MM.1S (cell line): ENCODE measurements at places on chromosomes 11 and 22.

GRCh38 chr22:20957683-20958431, 9.2 kb upstream of the AIFM3 start:
- no peaks in the 10 kb centered on the region; the same call in 1 of the 2 replicates for H3K36me3 ChIP-seq
- no peak overlapping the region for H3K27ac ChIP-seq
- no peaks in the 10 kb centered on the region for H3K27me3 ChIP-seq

DNA sequence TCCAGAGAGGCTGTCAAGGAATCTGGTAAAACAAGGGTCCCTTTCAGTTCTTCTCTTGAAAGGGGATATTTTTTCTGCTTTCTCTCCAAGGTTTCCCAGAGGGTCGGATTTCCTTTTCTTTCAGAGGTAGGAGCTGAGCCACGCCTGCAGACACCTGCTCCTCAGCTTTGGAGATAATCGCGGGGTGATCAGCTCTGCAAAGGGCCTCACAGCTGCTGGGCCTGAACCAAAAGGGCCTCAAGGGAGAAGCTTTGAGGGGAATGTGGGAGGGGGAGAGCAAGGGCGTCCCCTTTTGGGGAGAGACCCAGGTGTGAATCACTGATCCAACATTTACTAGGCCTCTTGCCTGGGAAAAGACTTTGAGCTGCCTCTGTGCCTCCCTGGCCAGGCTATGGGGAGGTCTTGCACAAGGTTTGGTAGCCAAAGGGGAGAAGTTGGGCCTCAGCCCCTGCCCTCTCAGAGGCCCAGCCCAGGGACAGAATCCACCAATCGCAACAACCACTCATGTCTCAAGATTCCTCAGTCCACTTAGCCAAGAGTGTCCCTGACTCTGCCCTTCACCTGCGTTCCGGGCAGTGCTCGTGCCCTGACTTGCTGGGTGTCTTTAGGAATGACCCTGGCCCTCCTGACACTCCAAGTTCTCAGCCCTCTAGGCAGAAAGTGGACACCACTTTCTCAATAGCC, 14.0 kb upstream of the TP53I11 start:
- H3K27ac ChIP-seq: no peak overlapping the region
- H3K36me3 ChIP-seq: no peaks in the 10 kb centered on the region
- no peak overlapping the region for H3K4me3 ChIP-seq
- H3K27me3 ChIP-seq: no peaks in the 10 kb centered on the region

- peaks cover 100% of the 10 kb centered on the region for H3K27me3 ChIP-seq
- H3K4me3 ChIP-seq: no peak overlapping the region
- DNase-seq: no peak
- no peak overlapping the region for H3K27ac ChIP-seq
Observed at GRCh38 chr22:44436736-44437135, 61.3 kb downstream of the RTL6 start.

DNA sequence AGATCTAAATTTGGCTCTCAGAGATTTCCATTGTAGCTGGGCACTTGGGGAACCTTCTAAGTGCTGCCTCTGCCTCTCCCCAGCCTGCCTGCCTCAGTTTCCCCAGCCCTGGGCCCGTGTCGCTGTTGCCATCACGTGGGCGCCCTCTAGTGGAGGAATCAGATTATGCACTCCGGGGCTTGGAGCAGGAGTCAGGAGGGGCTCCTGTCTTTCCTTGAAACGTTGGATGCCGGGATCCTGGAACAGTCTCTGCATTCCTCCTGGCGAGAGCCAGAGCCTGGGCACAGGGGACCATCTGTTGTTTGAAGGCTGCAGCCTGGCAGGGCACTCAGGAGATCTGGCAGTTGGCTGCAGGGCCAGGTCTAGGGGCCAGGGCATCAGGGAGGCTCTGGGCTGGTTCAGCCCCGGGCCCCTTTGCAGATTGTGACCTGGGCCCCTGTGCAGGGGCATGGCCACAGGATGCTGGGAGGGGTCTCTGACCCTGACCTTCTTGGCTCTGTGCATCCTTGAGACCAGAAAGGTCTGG, 71.6 kb downstream of the LRP5 start:
- no peaks in the 10 kb centered on the region for H3K27me3 ChIP-seq
- peak; percentile 24 for DNase-seq
- H3K4me1 ChIP-seq: no peaks in the 10 kb centered on the region

- H3K4me1 ChIP-seq: no peaks in the 10 kb centered on the region
- no peak for DNase-seq
- H3K27me3 ChIP-seq: no peaks in the 10 kb centered on the region
- no peak overlapping the region for H3K27ac ChIP-seq
Observed at GRCh38 chr11:2790568-2790921, 90.8 kb upstream of the KCNQ1OT1 start.

GRCh38 chr11:7533199-7534041, 19.6 kb downstream of the PPFIBP2 start:
- H3K4me3 ChIP-seq: no peak overlapping the region
- peaks cover 33% of the 10 kb centered on the region for H3K4me1 ChIP-seq
- H3K27me3 ChIP-seq: no peaks in the 10 kb centered on the region
- no peak for DNase-seq
- H3K36me3 ChIP-seq: no peaks in the 10 kb centered on the region
- no peak overlapping the region for H3K27ac ChIP-seq

DNA sequence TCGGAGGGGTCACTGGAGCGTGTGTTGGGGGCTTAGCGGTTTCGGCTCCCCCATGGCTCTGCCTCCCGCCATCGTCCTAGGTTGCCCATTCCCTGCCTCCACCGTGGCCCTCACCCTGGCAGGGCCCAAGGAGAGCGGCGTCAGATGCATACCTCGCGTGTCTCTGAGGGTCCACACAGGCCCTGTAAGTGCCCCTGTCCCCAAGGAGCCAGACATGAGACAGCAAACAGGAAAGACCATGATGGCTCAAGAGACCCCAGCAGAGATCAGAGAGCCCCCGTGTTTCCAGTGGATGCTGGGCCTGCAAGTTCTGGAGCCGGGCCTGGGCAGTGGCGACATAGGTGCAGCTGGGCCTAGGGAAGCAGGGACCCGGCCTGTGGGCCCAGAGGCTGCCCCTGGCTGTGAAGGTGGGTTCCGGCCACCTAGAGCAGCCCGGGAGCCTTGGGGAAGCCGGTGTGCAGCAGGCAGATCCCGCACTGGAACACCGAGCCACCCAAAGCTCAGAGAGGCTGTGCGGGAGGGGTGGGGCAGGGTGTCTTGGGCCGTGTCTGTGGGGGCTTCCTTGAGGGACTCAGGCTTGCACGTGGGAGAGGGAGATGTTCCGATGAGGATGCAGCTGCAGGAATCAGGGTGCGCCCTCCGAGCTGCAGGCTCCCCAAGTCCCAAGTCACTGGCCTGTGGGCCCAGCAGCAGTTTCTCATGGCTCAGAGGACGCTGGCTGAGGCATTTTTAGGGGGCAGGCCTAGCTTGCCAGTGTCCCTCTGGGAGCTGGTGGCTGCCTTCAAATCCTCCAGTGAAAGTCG, 126.4 kb downstream of the KCNQ1OT1 start:
- peaks cover 7% of the 10 kb centered on the region; the same call in 1 of the 2 replicates for H3K4me1 ChIP-seq
- DNase-seq: no peak
- H3K27me3 ChIP-seq: no peaks in the 10 kb centered on the region
- H3K4me3 ChIP-seq: no peak overlapping the region
- no peaks in the 10 kb centered on the region for H3K36me3 ChIP-seq
- H3K27ac ChIP-seq: no peak overlapping the region

DNA sequence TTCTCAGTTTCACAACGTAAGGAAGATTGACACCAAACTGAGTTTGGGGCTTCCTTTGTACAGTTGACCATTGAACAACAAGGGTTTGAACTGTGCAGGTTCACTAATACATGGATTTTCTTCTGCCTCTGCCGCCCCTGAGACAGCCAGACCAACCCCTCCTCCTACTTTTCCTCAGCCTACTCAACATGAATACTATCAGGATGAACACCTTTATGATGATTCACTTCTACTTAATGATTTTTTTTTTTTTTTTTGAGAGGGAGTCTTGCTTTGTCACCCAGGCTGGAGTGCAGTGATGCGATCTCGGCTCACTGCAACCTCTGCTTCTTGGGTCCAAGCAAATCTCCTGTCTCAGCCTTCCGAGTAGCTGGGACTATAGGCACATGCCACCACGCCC, 14.6 kb downstream of the RBM4 start:
- H3K27me3 ChIP-seq: no peaks in the 10 kb centered on the region
- H3K4me1 ChIP-seq: no peaks in the 10 kb centered on the region
- no peak overlapping the region for H3K27ac ChIP-seq
- no peaks in the 10 kb centered on the region for H3K36me3 ChIP-seq

DNA sequence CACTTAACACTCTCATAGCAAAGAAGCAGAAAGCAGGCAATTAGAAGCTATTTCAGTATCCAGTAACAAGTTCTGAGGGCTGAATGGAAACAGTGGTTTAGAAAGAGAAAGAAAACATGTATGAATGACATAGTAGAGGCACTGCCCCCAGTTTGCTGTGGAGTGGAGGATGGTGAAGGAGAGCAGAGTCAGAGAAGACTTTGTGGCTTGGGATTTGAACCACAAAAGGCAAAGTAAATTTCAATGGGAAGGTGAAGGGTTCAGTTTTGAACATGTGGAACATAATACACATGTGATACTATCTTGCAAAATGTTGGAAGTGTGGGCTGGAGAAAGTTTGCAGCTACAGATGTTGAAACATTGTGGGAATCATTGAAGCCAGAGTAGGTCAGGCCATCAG, 81.4 kb downstream of the SNX19 start:
- H3K4me1 ChIP-seq: peaks cover 62% of the 10 kb centered on the region
- peak overlapping the region; percentile 6 for H3K4me3 ChIP-seq
- no peaks in the 10 kb centered on the region for H3K36me3 ChIP-seq
- peak; percentile 65 for DNase-seq
- H3K27ac ChIP-seq: peak overlapping the region; percentile 94
- H3K27me3 ChIP-seq: no peaks in the 10 kb centered on the region

- no peak overlapping the region for H3K27ac ChIP-seq
- DNase-seq: no peak
- no peak overlapping the region for H3K4me3 ChIP-seq
Observed at GRCh38 chr11:98967005-98967404, 53.7 kb upstream of the CNTN5 start.

DNA sequence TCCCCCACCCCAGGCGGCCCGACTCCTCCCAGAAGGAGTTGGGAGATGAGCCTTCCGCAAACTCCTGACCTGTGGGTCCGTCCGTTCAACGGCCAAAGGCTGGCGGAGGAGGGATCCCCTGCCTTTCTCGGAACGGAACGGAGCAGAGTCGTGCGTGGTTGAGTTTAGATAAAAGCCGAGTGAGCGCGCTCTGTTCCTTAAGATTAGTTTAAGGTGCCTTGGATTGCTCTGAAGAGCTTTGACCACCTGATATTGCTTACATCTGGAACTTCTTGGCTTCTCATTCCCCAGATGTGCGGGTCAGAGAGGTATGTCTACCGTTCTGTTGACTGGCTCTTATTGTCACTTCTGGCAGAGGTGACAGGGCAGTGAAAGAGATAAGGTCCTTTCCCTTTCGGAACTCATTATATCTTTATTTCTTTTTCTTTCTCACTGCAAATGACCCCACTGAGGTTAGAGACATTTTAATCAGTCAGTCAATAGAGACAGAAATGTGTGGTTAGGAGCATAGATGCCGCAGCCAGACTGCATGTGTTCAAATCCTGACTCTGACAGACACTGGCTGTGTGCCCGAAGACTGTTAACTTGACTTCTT, at the start of gene TRIM6:
Gene TRIM6, plus strand, starts transcription at position 31 of the 595 bp plus-strand sequence. Its CDS starts 261 bp downstream, at position 292.
- no peak within 1 kb of the TSS for H3K4me3 ChIP-seq
- no peaks in the 10 kb centered on the region for H3K4me1 ChIP-seq
- no peaks in the 10 kb centered on the region for H3K36me3 ChIP-seq
- DNase-seq: no peak
- H3K27ac ChIP-seq: no peak within 1 kb of the TSS

- H3K4me1 ChIP-seq: no peaks in the 10 kb centered on the region
- H3K36me3 ChIP-seq: no peaks in the 10 kb centered on the region
- no peaks in the 10 kb centered on the region for H3K27me3 ChIP-seq
Observed at GRCh38 chr11:13038366-13038765, 29.2 kb downstream of the RASSF10 start.

GRCh38 chr11:94803491-94803890, 35.3 kb downstream of the AMOTL1 start:
- H3K36me3 ChIP-seq: no peaks in the 10 kb centered on the region; the same call in 1 of the 2 replicates
- no peaks in the 10 kb centered on the region for H3K4me1 ChIP-seq
- H3K4me3 ChIP-seq: no peak overlapping the region
- no peaks in the 10 kb centered on the region for H3K27me3 ChIP-seq
- DNase-seq: no peak
- H3K27ac ChIP-seq: no peak overlapping the region

DNA sequence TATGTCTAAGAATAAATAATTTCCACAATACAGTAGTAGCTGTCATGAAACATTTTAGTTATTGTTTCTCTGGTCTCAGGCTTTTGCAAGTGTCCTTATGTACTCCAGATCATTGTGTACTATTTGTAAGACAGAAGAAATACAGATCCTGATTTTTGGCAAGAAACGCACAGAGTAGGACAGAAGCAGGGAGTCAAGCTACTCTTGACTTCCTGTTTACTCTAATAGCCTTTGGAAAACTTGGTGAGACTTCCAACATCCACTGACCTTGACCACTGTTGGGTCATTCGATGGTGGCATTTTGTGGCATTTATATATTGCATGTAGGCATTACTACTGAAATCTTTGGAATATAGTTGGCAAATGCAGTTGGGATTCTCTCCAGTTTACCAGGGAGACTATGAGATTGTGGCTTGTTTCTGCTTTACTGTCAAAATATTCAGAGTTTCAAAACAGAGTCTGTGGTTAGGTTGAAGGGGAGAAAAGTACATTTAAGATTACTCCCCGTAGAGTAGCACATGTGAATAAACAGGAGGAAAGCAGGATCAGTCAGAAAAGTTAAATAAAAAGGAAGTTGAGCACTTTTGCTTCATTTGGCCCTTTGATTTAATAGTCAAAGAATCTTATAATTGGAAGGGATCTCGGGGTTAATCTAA, 726.1 kb upstream of the CCDC90B start:
- H3K27ac ChIP-seq: no peak overlapping the region
- no peaks in the 10 kb centered on the region for H3K36me3 ChIP-seq
- no peak for DNase-seq
- no peak overlapping the region for H3K4me3 ChIP-seq
- no peaks in the 10 kb centered on the region for H3K27me3 ChIP-seq

GRCh38 chr22:33882991-33883390, 37.3 kb downstream of the LARGE1 start:
- no peak overlapping the region for H3K27ac ChIP-seq
- H3K4me3 ChIP-seq: no peak overlapping the region
- no peaks in the 10 kb centered on the region for H3K4me1 ChIP-seq
- H3K27me3 ChIP-seq: no peaks in the 10 kb centered on the region
- no peak for DNase-seq

DNA sequence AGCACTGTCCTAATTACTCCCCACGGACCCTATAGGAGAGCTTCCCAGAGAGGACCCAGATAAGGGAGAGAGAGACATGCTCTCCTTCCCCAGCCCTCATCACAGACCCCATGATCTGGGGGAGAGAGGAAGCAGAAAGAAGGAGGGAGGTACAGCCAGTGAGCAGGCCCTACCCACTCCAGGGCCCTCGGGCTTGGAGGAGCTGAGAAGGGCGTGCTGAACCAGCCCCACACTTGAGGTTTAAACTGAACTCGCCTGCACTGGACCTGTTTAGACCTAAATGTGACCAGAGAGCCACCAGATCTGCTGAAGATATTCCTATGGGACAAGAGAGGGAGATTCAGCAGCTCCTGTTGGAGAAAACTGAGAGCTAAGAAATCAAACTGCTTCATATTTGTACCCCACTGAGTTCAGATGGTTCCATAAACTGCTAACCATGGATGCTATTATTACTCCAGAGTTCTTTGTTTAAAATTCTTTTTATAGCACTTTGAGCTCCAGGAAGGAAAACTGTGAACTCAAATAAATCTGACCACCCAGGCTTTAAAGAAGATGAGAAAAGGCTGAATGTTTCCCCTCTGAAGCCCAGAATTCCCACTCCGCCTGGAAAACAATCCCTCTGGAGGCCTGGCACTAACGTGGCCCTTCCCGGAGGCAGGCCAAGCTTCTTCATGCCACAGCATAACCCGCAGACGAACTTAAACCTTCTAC, 67.2 kb downstream of the EFCAB6 start:
- DNase-seq: no peak
- no peak overlapping the region for H3K4me3 ChIP-seq
- H3K36me3 ChIP-seq: no peaks in the 10 kb centered on the region
- H3K27me3 ChIP-seq: no peaks in the 10 kb centered on the region
- no peaks in the 10 kb centered on the region for H3K4me1 ChIP-seq
